ENCODE measurements at places on chromosomes 5 and 9.
A peak's percentile ranks its signal among the peaks of the same experiment; 100 is the strongest.

GRCh38 chr5:1526190-1526631 is 2.5 kb upstream of the LPCAT1 start:
- DNase-seq: peak; percentile 4

GRCh38 chr9:36325081-36325828 is 67.0 kb upstream of the GNE start:
- no peak for DNase-seq

- DNase-seq: no peak
Observed at GRCh38 chr5:14112998-14113652, 30.0 kb upstream of the TRIO start.

DNA sequence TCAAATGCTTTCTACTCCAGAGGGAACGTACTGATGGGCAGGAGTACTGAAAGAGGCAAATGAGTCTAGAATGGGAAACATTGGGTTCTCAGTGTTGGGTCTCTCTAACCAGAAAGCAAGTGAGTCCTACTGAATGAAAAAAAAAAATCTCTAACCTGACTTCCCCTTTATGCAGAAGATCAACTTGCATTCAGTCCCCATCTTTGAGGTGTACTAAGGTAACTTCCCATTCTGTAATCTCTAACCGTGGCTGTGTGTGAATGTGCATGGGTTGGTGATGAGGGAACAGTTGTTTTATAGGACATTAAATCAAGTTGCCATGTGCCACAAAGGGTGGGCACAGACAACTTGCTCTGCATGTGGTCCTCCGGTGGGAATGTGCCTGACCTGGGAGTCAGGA is 264.6 kb upstream of the CLINT1 start:
- no peak for DNase-seq

DNA sequence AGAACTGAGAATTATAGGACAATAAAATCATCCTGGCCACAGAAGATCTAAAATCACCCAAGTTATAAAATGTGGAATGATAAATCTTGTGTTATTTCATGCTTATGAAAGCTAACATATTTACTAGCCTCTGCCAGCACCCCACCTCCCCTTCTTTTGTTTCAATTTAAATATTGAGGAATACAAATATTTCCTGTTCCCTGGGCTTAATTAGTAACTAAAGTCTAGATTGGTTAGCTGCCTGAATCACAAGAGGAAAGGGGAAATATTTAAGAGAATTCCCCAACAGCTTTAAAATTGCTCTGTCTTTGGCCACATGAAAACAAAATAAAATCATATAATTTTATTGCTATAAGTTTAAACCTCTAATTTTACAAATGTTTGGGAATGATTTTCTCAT is 287.0 kb downstream of the PRELID2 start:
- no peak for DNase-seq

- DNase-seq: no peak
Observed at GRCh38 chr5:1387059-1387755, 42.3 kb upstream of the CLPTM1L start.

- DNase-seq: no peak
Observed at GRCh38 chr5:155193029-155193428, 179.5 kb downstream of the KIF4B start.
